Left lung (tissue), 14 donors: ENCODE measurements at places on chromosomes 12 and 14. TPM values are rescaled to one million over a fixed set of nuclear protein-coding genes. Genes with fewer than 3 reads are reported as not detected.

DNA sequence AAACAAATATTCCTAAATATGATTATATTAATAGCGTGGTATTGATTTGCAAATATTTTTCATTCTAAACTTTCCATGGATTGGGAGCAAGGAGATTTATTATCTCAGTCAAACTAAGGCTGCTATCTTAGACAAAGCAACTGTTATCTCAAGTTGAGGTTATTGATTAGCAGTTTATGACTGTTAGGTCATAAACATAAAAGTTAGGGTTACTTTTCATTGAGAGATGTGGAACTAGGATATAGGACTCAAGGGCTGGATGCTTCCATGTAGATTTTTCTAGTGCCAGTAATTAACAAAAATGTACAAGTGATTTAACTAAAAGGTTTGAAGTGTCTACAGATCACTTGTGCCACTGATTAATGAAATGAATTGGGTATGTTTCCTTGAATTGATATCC, 19.1 kb downstream of the SCFD1 start:
- H3K27ac ChIP-seq: no peak overlapping the region
- no peaks in the 10 kb centered on the region for H3K36me3 ChIP-seq
- H3K4me1 ChIP-seq: peaks cover 16% of the 10 kb centered on the region
- H3K27me3 ChIP-seq: no peaks in the 10 kb centered on the region

- no peaks in the 10 kb centered on the region for H3K36me3 ChIP-seq
- no peaks in the 10 kb centered on the region for H3K4me1 ChIP-seq
- peaks cover 84% of the 10 kb centered on the region for H3K27me3 ChIP-seq
- DNase-seq: no peak
- no peak overlapping the region for H3K4me3 ChIP-seq
Measured at GRCh38 chr12:130016194-130016593, 112.4 kb upstream of the TMEM132D start.

DNA sequence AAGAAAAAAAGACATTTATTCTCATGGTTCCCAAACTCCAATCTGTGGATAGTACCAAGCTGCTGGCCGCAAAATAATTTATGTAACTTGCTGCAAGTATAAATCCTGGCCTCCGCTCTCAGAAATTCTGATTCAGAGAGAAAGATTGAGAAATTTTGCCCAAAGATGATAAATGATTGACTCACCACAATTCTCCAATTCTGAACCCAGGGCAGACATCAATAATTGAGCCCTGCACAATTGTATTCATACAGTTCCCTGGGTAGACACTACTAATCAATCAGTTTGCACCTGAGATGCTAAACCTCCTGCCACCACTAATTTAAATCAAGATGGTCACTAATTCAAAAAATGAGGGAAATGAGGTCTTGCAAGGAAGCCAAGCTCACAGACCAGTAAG, 38.2 kb downstream of the TRPV4 start:
- DNase-seq: no peak
- H3K27me3 ChIP-seq: peaks cover 11% of the 10 kb centered on the region
- H3K4me1 ChIP-seq: no peaks in the 10 kb centered on the region
- no peak overlapping the region for H3K4me3 ChIP-seq
- H3K36me3 ChIP-seq: no peaks in the 10 kb centered on the region

- no peak for DNase-seq
- H3K4me1 ChIP-seq: no peaks in the 10 kb centered on the region
- H3K27ac ChIP-seq: no peak overlapping the region
- H3K4me3 ChIP-seq: no peak overlapping the region
- H3K27me3 ChIP-seq: peaks cover 6% of the 10 kb centered on the region
- no peaks in the 10 kb centered on the region for H3K36me3 ChIP-seq
Measured at GRCh38 chr12:109301643-109302168, 7.4 kb downstream of the FOXN4 start.

DNA sequence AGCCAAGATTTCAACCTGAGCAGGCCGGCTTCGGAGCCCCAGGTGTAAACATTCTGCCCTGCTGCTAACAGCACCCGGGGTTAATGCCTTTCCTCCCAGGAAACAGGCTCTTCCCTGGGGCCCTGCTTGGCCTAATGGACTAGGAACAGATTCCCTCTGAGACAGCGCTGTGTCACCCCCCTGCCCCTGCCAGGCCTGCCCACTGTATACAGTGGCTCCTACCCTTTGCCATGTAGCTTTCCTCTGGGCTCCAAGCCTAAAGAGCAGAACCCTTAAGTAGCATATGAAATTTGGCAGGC, 28.3 kb upstream of the BCDIN3D start:
- H3K4me3 ChIP-seq: no peak overlapping the region
- H3K36me3 ChIP-seq: no peaks in the 10 kb centered on the region
- no peaks in the 10 kb centered on the region for H3K27me3 ChIP-seq
- H3K27ac ChIP-seq: no peak overlapping the region
- H3K4me1 ChIP-seq: peaks cover 29% of the 10 kb centered on the region

Gene DTD2
- 19.8 TPM for total RNA-seq

Gene SERPINA12
- not detected for total RNA-seq
